ENCODE measurements at places on chromosomes 1 and 21.

GRCh38 chr1:192978195-192978710 lies 80.9 kb downstream of the UCHL5 start:
- no peak for DNase-seq

- no peak for DNase-seq
Measured at GRCh38 chr1:228496494-228496893, 9.3 kb downstream of the RNF187 start.

GRCh38 chr1:202088206-202088605 lies 34.5 kb upstream of the GPR37L1 start:
- no peak for DNase-seq

- DNase-seq = no peak
Measured at GRCh38 chr1:37064039-37064438, 29.7 kb upstream of the GRIK3 start.

Measured in stimulated activated CD8-positive, alpha-beta memory T cell treated with anti-CD3 and anti-CD28 coated beads, Interleukin-4, amount 100 ng/mL, for 1 hour (primary cell).